ENCODE measurements at places on chromosomes 1 and 21. TPM values are rescaled to one million over a fixed set of nuclear protein-coding genes. Genes with fewer than 3 reads are reported as not detected.

RGSL1 gene
- total RNA-seq: not detected

PRMT2 gene
- 88.0 TPM for total RNA-seq

RPTN gene
- total RNA-seq: not detected

ANGPTL3 gene
- not detected for total RNA-seq

CD101 gene
- 1.7 TPM for total RNA-seq

LRRC71 gene
- not detected for total RNA-seq

ZNF697 gene
- total RNA-seq: 4.8 TPM

ACTL8 gene
- total RNA-seq: 0.31 TPM

GRCh38 chr1:183812686-183813569 lies 8.0 kb downstream of the RGL1 start:
- peak; percentile 62 for DNase-seq

DNA sequence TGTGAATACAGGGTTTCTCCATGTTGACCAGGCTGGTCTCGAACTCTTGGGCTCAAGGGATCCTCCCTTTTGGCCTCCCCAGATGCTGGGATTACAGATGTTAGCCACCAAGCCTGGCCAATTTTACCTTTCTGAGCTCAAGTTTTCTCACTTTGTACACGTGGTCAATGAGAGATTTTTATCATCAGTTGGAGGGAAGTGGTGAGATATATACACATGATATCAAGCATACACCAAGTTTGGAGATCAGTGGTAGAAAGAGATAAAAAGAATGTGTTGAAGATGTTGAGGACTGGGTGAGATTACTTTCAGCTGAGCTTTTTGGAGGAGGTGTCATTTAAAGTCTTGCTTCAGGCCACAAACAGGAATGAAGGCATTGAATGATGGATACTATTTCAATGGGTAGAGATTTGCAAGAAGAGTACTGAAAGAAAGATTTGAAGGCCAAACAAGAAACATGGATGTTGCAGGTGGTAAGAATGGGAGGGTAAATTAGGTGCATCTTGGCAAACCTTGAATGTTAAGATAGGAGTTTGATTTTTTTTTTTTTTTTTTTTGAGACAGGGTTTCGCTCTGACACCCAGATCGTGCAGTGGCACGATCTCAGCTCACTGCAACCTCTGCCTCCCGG lies 3.0 kb upstream of the SESN2 start:
- DNase-seq: no peak

GRCh38 chr21:46018615-46019014 lies 37.0 kb downstream of the COL6A1 start:
- DNase-seq: no peak

GRCh38 chr21:46666941-46667740 lies 31.7 kb downstream of the PRMT2 start:
- peak; percentile 39 for DNase-seq

DNA sequence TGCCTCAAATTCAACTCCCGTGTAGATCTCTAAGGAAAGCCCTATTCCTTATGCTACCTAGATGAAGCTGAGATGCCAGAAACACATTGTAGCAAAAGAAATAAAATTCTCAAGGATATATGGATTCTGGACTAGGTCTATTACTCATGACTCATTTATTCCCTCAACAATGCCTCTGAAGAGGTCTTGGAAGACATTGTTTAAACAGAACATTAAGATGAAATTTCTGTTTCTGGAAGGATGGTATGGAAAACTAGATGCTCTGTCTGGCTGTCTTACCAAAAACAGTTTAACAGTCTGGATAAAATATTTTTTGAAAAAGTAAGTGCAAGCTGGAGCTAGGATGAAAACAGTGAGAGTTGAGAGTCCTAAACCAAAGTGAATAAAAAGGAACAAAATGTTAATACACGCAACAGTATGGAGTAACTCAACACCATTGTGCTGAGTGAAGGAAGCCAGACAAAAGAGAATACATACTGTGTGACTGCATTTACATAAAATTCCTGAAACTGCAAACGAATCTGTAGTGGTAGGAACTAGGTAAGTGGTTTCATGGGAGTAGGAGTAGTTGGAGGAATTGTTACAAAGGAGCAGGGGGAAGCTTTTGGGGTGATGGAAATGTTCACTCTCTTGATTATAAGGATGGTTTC lies 59.3 kb upstream of the GNG12 start:
- no peak for DNase-seq

GRCh38 chr1:211912038-211912437 lies 81.5 kb upstream of the LPGAT1 start:
- no peak for DNase-seq

GRCh38 chr21:39774227-39774626 lies 29.2 kb downstream of the IGSF5 start:
- DNase-seq: no peak

GRCh38 chr1:204520834-204521709 lies 4.9 kb downstream of the MDM4 start:
- DNase-seq: no peak

- no peak for DNase-seq
Observed at GRCh38 chr1:31658721-31659120, 14.0 kb upstream of the PEF1 start.

DNA sequence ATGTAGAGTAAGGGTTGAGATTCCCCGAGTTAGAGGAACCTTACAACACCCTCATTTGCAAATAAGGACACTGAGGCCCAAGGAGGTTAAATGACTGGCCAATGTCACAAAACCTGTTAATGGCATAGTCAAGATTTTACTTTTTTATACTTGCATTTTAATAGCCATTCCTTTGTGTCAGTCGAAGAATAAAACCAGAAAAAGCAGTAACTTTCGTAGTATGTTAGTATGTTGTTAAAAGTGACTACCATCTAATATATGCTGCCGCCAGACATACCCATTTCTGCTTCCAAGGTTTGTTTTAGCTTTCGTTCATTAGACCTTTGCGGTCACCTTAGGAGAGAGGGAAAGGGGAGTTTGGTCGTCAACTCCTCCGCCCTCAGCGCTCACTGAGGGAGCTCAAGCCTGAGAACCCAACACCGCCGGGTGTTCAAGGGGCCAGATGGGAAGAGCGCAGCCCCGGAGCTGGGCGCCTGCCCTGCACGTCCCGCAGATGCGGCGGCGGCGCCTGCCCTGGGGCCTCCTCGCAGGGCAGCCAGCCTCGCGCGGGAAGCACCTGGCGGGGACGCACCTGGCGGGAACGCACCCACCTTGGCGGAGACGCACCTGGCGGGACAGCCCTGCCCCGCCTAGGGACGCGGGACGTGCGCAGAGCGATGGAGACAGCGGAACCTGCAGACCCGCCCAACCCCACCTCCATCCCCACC lies 466 bp downstream of the VPS26C start:
- DNase-seq: peak; percentile 43

DNA sequence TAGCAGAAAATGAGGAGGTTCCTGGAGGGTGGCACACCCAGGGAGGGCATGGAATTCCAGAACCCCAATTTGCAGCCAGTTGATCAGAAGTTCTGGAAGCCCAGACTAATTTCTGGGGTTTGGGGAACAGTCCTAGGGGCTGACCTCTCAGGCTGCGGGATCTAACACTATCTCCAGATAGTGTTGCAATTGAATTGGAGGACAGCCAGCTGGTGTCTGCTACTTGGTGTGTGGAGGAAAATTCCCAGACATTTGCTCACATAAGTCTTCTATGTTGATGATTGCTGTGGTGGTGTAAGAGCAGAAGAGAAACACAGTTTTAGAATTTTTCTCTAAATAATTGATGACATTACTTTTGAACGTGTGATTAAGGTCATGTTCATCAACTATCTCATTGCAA lies 154.3 kb upstream of the RNPC3 start:
- no peak for DNase-seq

GRCh38 chr1:110876748-110877341 lies 3.9 kb downstream of the CD53 start:
- DNase-seq: no peak

DNA sequence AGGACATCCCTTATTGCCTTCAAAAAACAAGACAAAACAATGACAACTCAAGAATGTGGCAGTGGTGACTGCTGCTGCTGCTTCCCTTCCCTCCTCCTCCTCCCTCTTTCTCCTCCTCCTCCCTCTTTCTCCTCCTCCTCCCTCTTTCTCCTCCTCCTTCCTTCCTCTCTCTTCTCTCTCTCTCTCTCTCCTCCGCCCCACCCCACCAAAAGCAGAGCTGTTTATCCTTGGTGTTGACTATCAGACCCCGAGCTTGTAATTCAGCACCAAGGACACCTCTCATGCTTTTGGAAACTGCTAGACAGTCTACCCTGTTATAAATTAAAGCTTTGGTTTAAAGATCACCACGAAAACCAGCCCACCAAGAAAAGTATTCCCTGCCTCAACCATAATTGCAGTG lies 72.4 kb upstream of the IFNAR2 start:
- peak; percentile 19 for DNase-seq

DNA sequence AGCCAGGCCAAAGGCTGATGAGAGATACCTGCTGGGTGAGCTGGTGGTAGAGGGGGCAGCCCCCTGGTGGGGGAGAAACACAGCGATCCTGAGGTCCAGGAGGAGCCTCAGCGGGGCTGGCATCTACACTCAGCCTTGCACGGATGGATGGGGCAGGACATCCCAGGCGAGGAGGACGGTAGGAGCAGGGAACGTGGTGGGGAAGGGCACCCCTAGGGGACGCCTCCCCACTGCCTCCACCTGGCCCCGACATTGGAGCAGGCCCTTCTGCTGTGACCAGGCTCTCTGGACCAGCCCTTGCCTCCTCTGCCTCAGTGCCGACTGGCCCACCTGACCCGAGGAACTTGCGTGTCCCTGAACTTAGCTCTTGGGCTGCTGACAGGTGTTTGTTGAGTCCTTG lies 6.4 kb upstream of the MMEL1 start:
- DNase-seq: no peak

GRCh38 chr21:33109574-33110339 lies 39.8 kb downstream of the OLIG1 start:
- DNase-seq: no peak

GRCh38 chr1:35884934-35885333 lies 1.9 kb downstream of the AGO1 start:
- DNase-seq: no peak

DNA sequence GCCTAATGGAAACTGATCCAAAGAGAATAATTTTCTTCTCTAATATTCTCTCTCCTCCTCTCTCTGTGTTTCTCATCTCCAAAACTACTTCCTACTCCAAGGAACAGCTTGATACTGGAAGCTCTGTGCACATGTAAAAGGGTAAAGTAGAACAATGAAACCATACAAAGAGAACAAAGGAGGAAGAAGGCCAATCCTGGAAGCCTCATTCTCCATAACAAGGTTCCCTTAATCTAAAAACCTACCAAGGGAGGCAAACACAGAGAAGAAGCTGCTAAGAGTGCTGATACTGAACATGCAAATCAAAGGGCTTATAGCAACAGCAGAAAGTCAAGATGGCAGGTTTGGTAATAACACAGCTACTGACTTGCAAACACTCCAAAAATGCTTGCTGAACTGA lies 44.4 kb downstream of the SIPA1L2 start:
- DNase-seq: no peak

GRCh38 chr1:6511056-6511455 lies 19.6 kb upstream of the PLEKHG5 start:
- no peak for DNase-seq

DNA sequence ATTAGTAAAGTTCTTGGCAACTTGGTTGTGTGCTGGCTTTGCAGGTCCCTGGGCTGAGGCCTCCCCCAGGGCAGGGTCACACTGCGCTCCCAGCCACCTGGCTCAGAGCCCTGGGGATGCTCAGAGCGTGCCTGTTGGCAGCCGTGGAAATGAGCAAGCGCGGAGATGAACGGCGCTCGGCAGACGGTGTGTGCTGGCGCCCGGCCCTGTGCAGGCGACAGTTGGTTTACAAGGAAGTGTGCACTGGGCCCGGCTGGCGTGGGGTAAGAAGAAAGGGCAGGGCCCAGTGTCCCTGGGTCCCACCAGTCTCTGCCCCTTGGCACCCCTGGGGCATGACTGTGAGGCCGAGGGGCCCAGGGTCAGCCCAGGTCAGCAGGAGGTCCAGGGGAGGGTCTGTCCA lies 25.7 kb upstream of the PEX10 start:
- no peak for DNase-seq

GRCh38 chr1:210700511-210700910 lies 371.8 kb downstream of the HHAT start:
- no peak for DNase-seq
